ENCODE measurements at places on chromosomes 3 and 15.

DNA sequence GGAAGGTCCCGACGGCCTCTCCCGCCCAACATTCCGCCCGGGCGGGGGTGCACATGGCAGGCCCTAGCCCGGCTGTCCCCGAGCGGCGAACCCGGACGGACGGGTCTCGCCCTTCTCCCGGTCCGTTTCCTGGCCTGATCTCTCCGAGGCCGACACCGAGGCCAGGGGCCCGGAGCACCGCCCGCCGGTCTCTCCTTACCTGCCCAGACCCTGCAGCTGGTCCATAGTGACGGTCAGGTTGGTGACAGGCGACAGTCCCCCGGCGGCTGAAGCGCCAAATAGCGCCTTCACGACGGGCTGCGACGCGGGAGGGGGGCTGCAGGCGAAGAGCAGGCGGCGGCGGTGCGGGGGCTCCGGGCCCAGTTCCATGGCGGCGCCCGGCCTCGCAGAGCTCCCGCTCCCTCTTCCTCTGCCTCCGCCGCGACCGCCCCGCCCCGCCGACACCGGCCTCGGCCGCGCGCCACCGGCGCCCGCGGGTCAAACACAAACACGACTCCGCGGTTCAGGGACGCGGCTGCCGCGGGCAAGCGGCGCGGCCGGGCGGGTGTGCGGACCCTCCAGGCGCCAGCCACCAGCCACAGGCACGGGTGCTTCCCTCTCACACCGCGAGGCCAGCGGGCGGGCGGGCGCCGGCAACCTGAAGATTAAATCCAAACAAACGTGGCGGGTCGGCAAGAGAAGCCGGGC, 495 bp downstream of the CDC25A start:
- DNase-seq = no peak

DNA sequence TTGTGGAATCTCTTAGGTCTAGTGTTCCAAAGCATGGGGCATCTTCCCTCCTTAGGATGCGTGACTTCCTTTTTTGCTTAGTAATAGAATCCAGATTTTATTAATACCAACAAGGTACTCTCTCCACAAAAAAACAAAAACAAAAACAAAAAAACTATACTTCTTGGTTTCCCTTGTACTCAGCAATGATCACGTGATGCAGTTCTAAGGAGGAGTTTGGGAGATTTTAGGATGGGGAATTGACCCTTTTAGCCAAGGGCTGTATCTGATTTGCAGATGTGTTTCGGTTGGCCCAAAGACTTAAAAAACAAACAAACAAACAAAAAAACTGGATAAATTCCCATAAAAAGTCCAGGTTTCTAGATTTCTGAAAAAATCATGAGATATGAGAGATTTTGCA, 12.6 kb upstream of the TMEM108 start:
- DNase-seq = no peak

GRCh38 chr3:194300936-194301335, 50.2 kb downstream of the CPN2 start:
- no peak for DNase-seq

- no peak for DNase-seq
Observed at GRCh38 chr15:67091980-67092677, 26.7 kb downstream of the SMAD3 start.

- no peak for DNase-seq
Observed at GRCh38 chr3:169430707-169431404, 232.7 kb downstream of the MECOM start.

DNA sequence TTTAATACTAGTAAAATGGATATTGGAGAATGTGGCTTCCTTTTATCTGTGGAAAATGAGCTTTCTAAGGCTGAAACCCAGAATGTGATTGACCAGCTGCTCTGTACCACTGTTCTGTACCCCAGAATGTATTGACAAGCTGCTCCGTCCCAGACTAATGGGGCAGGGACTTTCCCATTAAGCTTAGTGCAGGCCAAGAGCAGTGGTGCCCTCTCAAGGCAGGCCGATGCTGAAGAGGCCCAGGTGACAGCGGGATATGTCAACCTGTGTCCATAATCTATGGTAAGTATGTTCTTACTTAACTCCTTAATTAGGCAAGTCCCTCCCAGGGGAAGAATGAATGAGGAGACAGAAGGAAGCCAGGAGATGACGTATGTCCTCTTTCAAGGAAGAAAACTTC, 31.1 kb downstream of the SGO1 start:
- DNase-seq = no peak

- no peak for DNase-seq
Observed at GRCh38 chr15:58016581-58017175, 48.8 kb downstream of the ALDH1A2 start.

- no peak for DNase-seq
Observed at GRCh38 chr15:88049506-88049905, 207.0 kb downstream of the NTRK3 start.

GRCh38 chr15:41935566-41936020, 36.8 kb downstream of the EHD4 start:
- no peak for DNase-seq

DNA sequence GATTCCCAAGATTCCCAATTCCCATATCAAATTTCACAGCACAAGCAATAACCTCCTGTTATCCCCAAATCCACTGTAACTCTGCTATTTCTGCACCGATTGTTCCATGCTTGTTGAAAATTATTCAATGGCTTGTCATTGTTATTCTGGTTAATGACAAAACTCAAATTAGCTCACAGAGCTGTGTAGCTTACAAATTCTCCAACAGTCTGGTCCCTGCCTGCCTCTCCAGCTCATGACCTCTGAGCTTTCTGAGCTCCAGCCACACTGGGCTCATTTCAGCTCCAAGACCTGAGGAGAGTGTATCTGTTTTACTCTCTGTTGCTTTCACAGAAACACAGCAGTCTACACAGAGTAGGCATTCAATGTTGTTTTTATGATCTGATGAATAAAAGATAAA, 3.3 kb downstream of the DPPA2 start:
- no peak for DNase-seq

GRCh38 chr3:169759256-169759655, 5.6 kb downstream of the TERC start:
- DNase-seq = no peak

Measured in GM12864 (cell line).